ENCODE measurements at places on chromosomes 5 and 9.

GRCh38 chr9:127122176-127123063 lies at the start of gene ANGPTL2:
Gene ANGPTL2, minus strand, starts transcription at chr9:127122635. Its CDS starts 13,904 bp downstream, at chr9:127108731.
- DNase-seq: peak; percentile 74

DNA sequence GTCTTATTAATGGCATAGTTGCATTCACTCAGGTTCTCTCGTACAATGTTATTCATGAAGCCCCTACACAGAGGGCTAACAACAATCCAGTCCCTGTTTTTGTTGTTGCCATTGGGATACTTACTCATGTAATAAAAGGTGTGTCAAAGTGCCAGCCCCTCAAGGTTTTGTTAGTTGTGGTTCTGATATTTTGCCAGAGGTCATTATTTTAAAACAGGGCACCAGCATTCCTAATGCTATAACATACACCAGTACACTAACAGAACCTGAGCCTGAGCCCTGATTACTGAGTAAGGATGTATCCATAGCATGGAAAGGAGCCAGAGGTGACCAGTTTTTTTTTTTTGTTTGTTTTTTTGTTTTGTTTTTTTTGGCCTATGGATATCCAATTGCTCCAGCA lies 50.2 kb downstream of the SMC2 start:
- peak; percentile 27 for DNase-seq

DNA sequence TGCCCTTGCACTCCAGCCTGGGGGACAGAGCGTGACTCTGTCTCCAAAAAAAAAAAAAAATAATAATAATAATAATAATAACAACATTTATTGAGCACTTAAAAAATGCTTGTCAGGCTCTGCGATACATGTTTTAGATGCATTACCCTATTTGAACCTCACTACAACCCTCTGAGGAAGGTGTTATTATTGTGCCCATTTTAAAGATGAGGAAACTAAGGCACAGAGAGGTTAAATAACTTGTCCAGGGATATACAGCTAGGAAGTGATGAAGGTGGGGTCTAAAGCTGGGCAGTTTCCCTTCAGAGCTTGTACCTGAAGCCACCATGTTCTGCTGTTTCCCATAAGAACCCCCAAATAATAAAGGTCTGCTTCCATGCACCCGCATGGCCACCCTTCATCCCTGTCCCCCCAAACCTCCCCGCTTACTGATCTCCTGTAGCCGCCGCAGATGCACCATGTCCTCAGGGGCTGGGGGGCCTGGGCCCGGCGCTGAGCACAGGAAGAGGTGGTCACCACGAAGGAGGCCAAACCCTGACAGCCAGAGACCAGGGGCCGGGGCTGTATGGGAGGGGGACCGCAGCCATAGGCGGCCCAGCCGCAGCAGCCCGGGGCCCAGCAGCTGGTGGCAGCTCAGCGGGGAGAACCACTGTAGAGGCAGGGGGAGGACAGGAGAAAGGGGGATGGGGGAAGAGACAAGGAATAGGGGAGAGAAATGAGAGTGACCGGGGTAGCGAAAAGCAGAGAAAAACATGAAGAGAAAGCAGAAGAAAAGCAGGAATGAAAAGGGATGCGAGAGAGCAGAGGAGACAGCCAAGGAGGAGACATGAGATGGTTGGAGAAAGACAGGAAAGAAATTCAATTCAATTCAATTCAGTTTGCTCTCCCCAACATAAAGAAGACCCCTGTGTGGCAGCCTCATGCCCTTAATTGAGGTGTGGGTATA lies 15.1 kb upstream of the FCHSD1 start:
- DNase-seq: no peak

- no peak for DNase-seq
Observed at GRCh38 chr5:169637085-169637548, at the start of gene DOCK2. Gene DOCK2, plus strand, starts transcription at chr5:169637275. Its CDS starts 52 bp downstream, at chr5:169637327.

DNA sequence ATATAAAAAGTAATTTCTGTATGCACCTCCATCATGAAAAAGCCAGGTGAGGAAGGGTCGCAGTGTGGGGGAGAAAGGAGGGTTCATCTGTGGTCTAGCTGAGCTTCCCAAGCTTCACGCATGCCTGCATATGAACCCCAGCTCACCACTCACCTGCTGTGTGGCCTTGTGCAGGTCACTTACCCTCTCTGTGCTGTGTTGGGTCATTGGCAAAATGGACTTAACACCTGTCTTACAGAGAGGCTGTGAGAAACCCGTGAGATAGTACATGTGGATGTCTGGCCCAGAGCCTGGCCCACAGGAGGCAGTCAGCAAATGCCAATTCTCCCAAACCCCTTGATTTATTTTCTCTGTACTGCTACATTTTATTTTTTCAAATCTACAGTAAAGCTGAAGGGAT lies 88.9 kb downstream of the GABBR2 start:
- DNase-seq: no peak

All from renal cortical epithelial cell (primary cell).